ENCODE measurements at places on chromosomes 4 and X. TPM values are rescaled to one million over a fixed set of nuclear protein-coding genes. Genes with fewer than 3 reads are reported as not detected.

Gene PRDM5
- total RNA-seq = 20.9 TPM

Gene TRIM61
- 0.38 TPM for total RNA-seq

Gene MAGEA2
- total RNA-seq = not detected

Gene CPLX1
- total RNA-seq = 7.9 TPM

Gene XAGE1B
- not detected for total RNA-seq

Gene MAGEA10
- total RNA-seq = not detected

Gene CENPVL2
- 0.52 TPM for total RNA-seq

Gene KLHL13
- 39.7 TPM for total RNA-seq

Gene HDX
- 13.9 TPM for total RNA-seq

Gene DGKQ
- total RNA-seq = 3.3 TPM

Gene ARX
- 0.10 TPM for total RNA-seq

Gene PDHA2
- 0.43 TPM for total RNA-seq

Gene PGAM4
- not detected for total RNA-seq

Gene NSUN7
- 3.2 TPM for total RNA-seq

GRCh38 chr4:83019794-83020494, 9.3 kb upstream of the LIN54 start:
- no peak for ATAC-seq

DNA sequence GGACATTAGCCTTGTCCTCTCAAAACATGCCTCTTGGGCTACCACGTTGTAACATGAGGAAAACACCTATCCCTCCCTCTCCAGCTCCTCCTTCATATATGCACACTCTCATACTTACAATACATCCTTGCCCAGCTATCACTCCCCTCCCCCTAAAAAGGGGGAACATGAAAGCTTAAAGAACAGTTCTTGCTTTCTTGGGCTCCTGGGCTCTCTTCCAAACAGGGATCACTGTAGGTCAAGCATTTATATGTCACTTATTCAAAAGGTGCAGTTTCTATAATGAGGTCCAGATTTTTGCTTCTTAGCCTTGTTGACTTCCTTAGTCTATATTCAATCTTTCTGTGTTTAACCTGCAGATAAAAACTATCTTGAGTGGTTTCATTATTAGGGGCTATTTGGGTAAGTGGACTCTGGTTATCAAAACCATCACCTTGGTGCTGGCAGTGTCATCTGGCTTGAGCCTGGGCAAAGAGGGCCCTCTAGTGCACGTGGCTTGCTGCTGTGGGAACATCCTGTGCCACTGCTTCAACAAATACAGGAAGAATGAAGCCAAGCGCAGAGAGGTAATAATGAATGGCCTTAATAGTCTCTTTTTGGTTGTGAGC, 119.4 kb downstream of the AKAP4 start:
- ATAC-seq = peak; percentile 60

GRCh38 chr4:95267081-95267480, 281.7 kb downstream of the UNC5C start:
- ATAC-seq = no peak

GRCh38 chr4:177879851-177880250, 437.6 kb upstream of the AGA start:
- no peak for ATAC-seq

GRCh38 chr4:28278676-28279075, 1418.0 kb downstream of the STIM2 start:
- ATAC-seq = no peak

DNA sequence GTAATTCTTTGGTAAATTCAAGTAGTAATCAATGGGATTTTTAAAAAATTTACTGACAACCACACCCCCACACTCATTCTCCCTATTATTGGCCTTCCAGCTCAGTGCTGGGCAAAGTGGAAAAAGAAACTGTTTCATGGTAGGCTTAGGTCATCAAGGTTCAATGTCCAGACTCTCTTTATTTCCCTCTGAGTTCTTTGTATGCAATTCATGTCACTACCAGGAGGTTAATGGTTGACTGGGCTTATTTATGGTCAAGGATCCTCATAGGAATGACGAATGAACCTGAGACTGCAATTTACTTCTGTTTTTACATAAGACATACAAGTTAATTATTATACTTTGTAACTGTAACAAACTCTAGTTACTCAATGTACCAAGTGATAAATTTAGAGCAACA, 403.2 kb downstream of the KLHL13 start:
- ATAC-seq = no peak

DNA sequence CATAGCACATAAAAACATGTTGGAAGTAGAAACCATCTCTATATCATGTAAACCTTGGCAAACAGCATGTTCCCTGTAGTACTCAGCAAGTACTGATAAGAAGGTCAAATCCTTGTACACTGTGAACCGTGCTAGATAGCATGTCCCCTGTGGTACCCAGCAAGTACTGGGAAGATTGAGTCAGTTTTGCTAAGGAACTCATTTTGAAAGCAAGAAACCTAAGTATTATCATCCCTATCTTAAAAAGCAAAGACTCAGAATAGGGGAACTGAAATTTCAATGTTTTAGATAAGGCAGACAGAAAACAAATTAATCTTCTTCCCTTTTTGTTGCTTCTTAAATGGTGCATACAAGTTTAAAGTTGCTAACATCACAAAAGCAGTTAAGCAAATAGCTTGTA, 180.2 kb downstream of the RBM46 start:
- ATAC-seq = no peak

- ATAC-seq = no peak
Observed at GRCh38 chrX:44282753-44283152, 60.7 kb downstream of the EFHC2 start.

DNA sequence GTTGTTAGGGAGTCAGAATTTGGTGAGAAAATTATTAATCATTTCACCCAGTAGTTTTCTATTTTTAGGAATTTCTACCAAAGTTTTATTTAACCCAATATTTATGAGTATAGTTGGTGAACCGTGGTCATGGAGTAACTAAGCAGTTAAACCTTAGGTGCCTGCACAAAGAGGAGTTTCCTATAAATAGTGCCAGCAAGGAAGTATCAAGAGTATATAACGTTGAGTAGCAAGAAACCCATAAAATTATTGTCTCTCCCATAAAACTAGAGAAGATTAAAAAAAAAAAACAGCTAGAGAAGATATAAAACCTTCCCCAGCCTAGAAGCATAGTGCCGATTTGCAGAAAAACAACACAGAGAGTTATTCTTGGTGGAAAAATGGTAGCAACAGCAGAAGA, 158.9 kb downstream of the PRDM5 start:
- ATAC-seq = no peak

DNA sequence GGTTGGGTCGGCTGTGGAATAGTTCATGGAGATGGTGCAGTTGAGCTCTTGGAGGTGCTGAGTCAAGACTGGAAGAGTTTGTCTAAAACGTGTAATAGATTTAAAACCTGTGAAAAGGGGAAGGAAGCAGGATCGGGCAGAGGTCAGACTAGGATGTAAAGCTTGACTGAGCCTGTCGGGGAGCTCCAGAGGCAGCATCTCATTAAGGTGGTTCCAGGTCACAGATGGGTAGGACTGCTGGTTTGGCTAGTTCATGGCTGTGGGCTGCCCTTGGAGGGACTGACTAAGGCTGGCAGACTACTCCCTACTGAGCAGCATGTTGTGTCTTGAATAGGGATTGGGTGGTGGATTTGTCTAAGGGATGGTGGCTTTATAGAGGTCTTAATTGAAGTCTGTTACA, 28.4 kb upstream of the WDR1 start:
- no peak for ATAC-seq

DNA sequence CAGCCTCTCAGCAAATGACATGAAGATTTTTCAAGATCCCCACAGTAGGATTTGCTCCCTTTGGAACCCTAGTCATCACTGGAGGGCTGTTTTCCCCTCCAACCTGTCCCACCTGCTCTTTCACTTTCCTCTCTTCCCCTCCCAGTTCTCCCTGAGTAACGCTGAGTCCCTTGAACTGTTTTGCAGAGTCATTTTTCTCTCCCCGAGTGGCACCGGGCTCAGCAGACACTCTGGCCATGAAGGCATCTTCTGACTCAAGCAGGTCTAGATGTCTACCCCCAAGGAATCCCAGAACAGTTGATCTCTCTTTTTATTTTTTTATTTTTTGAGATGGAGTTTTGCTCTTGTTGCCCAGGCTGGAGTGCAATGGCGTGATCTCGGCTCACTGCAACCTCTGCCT, 52.2 kb downstream of the HTRA3 start:
- no peak for ATAC-seq

DNA sequence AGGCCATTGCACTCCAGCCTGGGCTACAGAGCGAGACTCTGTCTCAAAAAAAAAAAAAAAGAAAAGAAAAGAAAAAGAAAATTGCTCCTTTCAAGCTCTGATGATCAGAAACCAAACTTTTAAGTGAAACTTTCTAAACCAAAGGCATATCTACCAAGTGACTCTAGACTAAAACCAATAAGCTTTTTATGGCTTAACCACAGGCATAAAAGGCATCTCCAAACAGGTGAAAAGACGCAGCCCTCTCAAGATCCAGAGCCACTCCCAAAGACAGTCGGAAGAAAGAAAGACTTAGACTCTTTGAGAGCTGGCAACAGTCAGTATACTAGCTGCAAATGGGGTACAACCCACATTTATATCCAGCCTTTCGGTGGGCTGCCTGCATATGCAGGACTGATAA, 117.1 kb upstream of the AP1S2 start:
- no peak for ATAC-seq

GRCh38 chr4:103692615-103693014, 27.2 kb downstream of the TACR3 start:
- no peak for ATAC-seq

DNA sequence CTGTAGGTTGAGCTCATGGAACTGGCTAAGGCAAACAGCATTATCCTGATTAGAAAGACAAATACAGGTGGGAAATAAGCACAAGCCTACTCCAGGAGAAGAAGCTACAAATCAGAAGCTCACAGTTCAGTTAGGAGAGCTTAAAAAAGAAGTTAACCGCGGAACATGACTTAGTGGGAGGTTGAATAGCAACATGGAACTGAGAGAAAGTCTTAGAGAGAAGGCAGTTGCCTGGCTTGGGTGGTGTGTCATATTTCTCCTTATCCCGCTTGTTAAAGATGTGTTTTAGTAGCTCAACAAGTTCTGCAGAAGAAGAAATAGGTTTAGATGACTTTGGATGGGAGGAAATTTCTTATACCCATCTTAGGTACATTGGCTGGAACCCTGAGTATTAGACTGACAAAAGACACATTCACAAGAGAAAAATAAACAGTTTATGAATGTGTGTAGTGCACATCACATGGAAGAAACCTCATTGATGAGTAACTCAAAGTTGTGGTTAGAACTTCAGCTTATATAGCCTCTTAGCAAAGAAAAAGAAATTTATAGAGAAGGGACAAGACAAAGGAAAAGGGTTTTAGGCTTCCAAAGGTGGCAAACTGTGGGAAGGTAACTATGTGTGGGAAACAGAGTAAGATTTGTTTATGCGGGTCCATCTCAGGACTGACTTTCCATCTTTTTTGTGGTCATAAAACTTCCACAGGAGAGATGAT, 37.4 kb upstream of the RXFP1 start:
- no peak for ATAC-seq

- no peak for ATAC-seq
Observed at GRCh38 chrX:148580016-148580415, 79.6 kb downstream of the AFF2 start.

GRCh38 chr4:64781737-64782326, 372.6 kb upstream of the TECRL start:
- peak; percentile 31 for ATAC-seq

GRCh38 chr4:125728568-125728967, 413.8 kb downstream of the FAT4 start:
- ATAC-seq = peak; percentile 74

Measured in motor neuron (in vitro differentiated cells).